ENCODE measurements at places on chromosomes 13 and 19.

GRCh38 chr19:39303373-39304184 is 7.4 kb downstream of the IFNL1 start:
- no peak for DNase-seq

DNA sequence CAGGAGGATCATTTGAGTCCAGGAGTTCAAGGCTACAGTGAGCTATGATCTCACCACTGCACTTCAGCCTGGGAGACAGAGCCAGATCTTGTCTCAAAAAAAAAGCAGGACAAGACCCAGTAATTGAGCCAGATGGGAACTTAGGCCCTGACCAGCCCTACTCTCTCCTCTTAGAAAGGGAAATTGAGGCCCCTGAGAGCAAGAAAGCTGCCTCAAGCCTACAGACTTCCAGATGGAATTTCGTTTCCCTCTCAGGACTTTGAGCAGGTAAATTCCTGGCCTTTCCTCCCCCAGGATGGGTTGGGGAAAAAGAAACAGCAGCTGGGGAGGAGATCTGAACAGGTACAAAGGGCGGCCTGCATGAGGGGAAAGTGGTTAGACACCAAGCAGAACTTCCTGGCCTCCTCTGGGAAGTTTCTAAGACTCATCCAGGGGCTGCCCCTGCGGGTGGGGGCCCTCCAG is 3.6 kb upstream of the BCL3 start:
- DNase-seq = no peak

DNA sequence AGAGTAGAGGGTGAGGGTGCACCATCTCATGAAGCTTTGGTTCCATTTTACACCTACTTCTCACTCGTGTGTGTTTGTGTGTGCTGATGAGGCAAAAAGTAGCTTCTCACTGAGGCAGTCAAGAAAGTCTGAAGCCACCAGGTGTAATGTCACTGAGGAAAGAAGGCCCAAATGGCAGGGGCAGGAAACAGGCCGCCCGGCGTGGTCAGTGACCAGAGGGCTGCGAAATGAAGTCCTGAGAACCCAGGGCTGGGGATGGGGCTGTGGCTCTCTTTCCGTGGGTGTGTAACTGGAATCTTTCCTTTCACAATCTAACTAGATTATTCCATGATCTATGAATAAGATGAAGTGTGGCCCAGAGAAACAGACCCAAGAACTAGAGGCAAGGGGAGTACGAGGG is 25.5 kb upstream of the TFDP1 start:
- DNase-seq = no peak

DNA sequence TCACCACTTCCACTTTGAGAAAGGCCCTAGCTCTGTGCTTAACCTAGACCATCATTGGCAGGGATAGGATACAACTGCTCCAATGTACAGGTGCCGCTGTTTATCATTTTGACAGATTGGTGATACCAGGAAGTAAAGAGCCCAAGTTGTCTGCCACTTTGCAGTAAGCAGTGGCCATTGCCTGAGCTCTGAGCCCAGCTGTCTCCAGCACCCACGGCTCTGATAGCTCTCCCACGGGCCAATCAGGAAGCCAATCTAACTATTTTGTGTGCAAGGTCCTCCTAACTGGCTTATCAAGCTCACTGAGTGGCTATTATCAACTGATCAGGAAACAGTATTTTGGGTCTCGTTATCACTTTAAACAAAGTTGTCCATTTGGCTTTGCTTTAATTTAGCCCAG is 181.1 kb downstream of the DCT start:
- DNase-seq = no peak

DNA sequence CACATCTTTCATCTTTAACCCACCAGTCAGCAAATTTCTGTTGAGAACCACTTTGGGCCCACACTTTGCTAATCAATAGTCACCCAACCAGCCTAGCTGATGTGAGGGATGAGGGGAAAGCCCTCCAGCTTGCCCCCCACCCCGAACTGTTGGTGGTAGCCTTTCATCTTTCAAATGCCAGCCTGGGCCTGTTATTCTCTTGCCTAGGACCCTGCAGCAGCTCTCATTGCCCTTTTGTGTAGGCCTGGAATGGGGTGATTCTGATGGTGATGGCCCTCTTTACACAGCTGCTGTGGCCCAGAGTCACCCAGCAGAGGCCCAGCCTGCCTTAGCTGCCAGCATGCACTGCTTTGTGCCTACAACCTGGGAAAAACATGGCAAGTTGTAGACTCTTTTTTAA is 294.5 kb downstream of the SLC7A1 start:
- DNase-seq = no peak

DNA sequence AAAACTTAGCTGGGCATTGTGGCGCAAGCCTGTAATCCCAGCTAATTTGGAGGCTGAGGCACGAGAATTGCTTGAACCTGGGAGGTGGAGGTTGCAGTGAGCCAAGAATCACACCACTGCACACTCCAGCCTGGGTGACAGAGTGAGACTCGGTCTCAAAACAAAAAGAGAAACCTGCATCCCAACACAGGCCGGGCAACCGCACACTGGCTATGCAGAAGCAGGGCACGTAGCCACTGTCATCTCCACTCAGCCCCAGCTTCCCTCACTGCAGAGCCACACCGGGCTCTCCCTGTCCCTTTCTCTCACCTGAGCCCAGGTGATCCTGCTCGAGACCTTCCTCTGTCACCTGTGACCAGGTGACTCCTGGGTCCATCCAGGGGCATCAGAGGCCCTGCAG is 11.7 kb downstream of the ELL start:
- no peak for DNase-seq

GRCh38 chr19:9431475-9431874 is 3.9 kb downstream of the ZNF266 start:
- peak; percentile 19 for DNase-seq

GRCh38 chr19:10514211-10515145 is 2.8 kb downstream of the S1PR5 start:
- DNase-seq = peak; percentile 26

DNA sequence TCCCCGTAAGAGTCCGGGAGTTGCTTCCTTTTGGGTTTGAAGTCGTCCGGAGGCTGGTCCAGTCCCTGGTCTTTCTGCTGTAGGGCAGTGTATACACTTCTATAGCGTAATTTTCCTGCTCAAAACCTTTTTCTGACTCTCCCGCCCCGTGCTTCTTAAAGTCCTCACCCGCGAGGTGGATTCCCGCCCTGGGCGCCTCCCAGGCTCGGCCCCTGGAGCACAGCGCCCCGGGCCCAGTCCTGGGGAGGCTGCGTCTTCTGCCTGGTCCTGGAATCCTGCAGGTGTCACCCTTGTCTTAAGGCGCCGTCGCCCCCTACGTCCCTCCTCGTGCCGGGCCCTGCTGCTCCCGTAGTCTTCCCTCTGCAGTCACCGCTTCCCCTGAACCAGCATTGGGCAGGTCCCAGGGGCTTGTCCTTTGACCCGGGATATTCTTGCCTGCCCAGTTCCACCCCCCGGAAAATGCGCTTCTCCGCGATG is 34.4 kb upstream of the ZNF808 start:
- DNase-seq = no peak

Data from stimulated activated CD4-positive, alpha-beta T cell treated with anti-CD3 and anti-CD28 coated beads, Interleukin-4, amount 100 ng/mL, for 48 hours (primary cell).